NCI-H82 (cell line): ENCODE measurements at places on chromosomes 6 and 20.
A peak's percentile ranks its signal among the peaks of the same experiment; 100 is the strongest.

- DNase-seq: no peak
Observed at GRCh38 chr6:98124171-98124570, 710.2 kb upstream of the POU3F2 start.

GRCh38 chr20:54535746-54536145, 60.4 kb downstream of the DOK5 start:
- DNase-seq: no peak

DNA sequence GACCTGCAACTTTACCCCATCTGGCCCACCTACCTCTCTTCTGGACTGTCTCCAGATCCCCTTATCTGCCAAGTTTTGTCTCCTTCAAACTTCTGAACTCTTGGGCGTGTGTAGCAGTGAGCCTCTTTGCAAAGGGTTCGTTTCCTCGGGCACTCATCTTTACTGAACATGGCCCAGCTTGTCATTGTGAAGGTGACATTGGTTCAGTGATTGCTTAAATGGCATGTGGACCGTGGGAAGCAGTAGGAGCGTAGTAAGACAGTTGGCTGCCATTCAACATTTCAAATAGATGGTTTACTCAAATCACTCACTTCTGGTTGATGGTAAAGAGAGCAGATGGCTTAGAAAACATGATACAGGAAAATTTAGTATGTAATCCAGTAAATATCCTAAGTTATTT, 34.8 kb upstream of the KIF25 start:
- no peak for DNase-seq

GRCh38 chr6:26197933-26198721, 110.9 kb downstream of the HFE start:
- DNase-seq: peak; percentile 89

DNA sequence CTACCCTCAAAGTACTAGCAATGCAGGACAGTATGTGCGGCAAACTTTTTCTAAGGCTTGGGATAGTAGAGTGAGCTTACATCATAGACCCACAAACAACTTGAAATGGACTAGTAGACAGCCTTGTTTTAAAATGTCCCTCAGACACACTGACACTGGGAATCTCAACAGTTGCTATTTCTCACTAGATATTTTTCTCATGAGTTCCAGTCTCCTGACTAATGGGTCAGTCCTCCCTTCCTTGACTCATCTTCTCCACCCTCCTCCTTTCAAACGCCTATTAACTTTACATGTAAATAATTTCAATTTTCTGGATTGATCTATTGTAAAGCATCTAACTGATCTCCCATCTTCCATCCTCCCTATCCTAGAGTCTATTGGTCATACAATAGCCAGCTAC, 308.3 kb upstream of the PREP start:
- no peak for DNase-seq

DNA sequence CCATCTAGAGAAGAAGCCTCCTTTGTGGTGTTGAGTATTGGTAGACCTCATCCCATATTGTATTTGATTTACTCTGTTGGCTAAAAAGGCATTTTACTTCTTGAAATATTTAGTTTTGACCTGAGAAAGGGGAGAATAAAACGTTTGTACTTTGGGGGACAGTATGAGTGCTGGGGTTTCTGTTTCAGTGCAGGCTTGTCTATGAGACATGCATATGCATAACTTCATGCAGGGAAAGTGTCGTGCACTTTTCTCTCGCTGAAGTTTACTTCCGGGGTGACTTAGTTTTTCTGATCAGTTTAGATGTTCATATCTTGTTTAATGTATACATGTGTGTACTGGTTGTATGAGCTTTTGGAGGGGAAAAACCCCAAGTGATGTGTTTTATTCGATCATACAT, 59.5 kb downstream of the UTRN start:
- DNase-seq: no peak

DNA sequence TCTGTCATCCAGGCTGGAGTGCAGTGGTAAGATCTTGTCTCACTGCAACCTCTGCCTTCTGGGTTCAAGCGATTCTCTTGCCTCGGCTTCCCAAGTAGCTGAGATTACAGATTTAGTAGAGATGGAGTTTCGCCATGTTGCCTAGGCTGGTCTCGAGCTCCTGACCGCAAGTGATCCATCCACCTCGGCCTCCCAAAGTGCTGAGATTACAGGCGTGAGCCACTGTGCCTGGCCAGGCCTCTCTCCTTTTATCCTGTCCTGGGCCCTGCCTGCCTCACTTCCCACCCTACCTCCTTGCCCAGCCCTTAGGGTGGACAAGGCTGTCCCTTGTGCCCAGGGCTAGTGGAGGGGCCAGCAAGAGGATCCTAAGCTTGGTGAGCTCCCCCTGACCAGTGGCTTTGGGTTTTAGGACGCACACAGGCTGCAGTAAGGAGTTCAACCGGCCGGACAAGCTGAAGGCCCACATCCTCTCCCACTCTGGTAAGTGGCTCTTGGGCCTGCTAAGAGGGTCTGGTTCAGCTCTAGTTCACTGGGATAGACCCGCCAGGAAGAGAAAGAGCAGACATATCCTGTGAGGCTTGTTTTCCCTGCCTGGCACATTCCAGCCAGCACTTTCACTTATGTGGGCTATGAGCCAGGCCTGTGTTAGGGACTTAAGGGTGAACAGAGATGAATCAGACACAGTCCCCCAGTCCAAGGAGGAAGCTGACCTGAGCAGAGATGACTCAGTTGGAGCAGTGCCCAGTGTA, 21.9 kb upstream of the CHMP4B start:
- no peak for DNase-seq

DNA sequence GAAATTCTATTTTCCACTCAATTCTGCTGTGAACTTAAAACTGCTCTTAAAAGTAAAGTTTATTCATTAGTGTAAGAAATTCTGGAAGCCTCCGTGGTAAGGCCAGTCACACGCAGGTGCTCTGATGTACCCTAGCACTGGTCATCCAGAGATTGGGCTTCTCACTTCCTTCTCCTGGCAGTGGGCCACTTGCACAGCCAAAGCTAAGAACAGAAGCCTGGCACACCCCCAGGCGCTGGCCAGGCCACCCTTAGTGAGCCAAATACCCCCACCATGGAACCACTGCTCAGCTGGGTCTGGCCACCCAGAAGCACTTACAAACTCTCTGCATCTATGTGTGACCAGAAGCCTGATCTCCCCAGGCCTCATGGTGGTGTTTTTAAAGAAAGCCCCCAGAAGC, 35.3 kb upstream of the ARFGEF2 start:
- no peak for DNase-seq

GRCh38 chr6:68158256-68158655, 476.8 kb upstream of the ADGRB3 start:
- DNase-seq: no peak

- DNase-seq: no peak
Observed at GRCh38 chr6:69285054-69285453, 511.8 kb downstream of the LMBRD1 start.

DNA sequence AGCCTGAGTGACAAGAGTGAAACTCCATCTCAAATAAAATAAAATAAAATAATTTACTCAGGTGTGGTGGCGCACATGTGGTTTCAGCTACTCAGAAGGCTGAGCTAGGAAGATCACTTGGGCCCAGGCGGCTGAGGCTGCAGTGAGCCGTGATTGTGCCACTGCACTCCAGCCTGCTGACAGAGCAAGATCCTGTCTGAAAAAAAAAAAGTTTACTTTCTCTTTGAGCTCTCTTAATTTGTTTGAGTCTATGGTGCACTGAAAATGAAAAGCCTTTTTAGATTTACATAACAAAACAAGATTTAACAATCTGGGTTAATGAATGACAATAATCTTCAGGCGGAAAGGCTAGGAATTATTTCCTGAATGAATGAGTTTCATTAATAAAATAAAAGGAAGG, 23.3 kb upstream of the NHSL1 start:
- no peak for DNase-seq

DNA sequence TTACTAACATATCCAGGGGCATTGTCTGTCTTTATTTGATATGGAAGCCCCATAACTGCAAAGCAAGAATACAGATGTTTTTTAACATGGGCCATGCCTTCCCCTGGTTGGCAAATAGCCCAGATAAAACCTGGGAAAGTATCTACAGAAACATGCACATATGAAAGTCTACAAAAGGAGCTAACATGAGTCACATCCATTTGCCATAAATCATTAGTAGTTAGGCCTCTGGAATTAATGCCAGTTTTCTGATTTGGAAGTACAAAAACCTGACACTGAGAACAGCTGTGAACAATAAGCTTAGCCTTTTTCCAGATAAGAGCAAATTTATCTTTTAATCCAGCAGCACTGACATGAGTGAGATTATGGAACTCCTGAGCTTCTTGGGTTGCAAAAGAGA, 418.0 kb upstream of the IMPG1 start:
- DNase-seq: peak; percentile 27

- peak; percentile 49 for DNase-seq
Observed at GRCh38 chr6:105200133-105200730, 20.4 kb upstream of the POPDC3 start.

DNA sequence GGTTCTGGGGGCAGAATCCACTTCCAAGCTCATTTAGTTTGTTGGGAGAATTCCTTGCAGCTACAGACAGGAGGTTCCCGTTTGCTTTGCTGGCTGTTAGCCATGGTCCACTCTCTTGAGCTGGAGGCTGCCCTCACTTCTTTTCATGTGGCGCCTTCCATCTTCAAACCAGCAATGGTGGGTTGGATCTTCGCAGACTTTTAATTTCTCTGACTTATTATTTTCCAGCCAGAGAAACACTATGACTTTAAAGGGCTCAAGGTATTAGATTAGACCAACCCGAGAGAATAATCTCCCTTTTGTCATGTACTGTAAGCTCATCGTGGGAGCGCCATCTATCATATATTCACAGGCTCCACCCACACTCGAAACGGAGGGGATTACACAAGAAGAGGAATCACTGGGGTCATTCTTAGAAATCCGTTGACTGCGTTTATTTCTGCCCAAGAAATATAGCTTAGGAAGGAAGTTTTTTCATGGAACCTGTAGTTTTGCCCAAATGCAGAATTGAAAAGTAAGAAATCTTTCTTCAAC, 38.9 kb downstream of the SAMD5 start:
- DNase-seq: no peak

DNA sequence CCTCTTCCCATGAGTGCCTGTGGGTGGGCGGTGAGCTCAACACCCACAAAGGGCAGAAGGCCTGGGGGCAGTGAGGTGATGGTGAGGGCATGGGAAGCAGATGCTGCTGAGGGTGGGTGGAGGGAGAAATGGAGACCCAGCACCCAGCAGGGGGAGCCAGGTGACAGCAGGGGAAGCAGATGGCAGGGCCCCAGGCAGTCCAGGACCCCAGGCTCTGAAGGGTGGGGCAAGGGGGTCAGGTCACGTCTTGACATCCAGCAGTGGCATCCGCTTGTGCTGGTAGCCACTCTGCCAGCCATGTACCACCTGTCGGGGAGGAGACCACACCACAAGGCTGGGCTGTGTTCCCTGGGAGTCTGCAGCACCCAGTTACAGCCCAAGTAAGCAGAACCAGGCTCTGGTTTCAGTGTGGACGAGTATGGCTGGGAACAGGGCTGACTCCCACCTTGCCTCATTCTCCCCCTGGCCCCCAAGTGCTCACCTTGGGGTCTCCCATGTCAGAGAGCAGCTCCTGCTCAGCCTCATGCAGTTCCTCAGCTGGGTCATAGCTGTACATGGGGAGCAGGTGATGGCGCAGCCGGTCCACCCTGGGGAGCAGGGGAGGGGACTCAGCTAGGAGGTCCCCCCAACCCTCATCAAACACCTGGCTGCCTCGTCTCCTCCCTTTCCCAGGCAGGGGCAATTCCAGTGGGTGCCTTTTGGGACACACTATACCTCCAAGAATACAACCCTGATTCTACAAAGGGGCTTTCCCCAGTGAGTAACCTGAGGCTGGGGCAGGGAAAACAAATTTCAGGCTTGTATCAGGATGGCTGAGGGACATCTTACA, 2.0 kb downstream of the SMIM29 start:
- DNase-seq: peak; percentile 95

- no peak for DNase-seq
Observed at GRCh38 chr6:5899216-5900045, 107.3 kb downstream of the NRN1 start.

DNA sequence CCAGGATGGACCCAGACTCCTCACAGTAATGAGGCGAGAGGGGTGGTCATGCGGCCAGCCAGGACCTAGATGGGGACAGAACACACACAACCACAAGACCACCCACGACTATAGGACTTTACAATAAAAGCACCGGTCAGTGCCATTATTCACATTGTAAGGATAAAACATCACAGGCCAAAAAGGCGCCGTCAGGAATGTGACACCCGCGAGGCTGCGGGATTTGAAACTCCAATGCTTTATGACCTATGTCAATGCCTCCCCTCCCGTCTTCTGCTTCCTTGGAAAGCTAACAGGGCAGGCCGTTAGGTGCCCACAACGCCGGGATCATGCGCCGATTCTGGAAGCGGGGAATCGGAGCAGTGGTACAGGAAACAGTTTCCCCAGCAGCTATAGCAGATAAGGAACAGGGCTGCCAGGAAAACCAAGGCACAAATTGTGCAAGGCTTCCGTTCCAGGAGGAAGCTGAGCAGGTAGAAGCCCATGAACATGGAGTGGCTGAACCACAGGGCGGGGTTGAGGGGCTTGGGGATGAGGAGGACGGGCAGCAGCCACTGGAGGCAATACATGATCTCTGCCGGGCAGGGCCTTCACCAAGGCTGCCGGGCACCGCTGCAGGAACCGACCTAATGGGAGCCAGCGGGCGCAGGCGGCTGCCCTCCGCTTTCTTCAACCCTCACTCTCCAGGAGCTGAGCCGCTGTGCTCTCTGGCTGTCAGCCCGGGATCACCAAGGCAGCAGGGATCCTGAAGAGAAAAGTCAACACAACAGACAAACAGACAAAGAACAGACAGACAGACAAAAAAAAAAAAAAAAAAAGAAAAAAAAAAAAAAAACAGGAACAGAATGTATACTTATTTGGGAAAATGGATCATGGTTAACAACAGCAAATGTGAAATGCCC, 2.2 kb upstream of the NNAT start:
- DNase-seq: no peak

- no peak for DNase-seq
Observed at GRCh38 chr20:23042270-23042669, 7.2 kb downstream of the SSTR4 start.

- DNase-seq: peak; percentile 2
Observed at GRCh38 chr6:80607811-80608391, 501.4 kb downstream of the BCKDHB start.

GRCh38 chr6:34275128-34275804, 26.5 kb upstream of the SMIM29 start:
- DNase-seq: no peak

GRCh38 chr6:138592749-138593123, 93.4 kb upstream of the NHSL1 start:
- DNase-seq: no peak

GRCh38 chr6:147195510-147195909, 8.7 kb upstream of the STXBP5 start:
- DNase-seq: no peak

GRCh38 chr6:37129566-37129965, 40.4 kb upstream of the PIM1 start:
- no peak for DNase-seq

DNA sequence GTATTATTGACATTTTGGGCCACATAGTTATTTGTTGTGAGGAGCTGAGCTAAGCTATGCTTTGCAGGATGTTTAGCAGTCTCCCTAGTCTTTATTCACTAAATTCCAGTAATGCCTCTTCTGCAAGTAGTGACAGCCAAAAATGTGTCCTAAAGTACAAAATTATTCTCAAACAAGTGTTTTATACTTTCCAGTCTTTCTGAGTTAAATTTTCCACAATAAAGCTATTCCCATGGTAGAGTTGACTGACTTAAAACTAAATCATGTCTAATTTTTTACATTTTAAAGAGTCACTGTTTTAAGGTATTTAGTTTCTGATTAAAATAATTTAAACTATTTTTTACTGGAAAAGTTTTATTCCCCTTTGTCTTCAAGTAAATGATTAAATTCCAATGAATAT, 717.8 kb upstream of the HS3ST5 start:
- DNase-seq: no peak

- peak; percentile 43 for DNase-seq
Observed at GRCh38 chr6:141210901-141211300, 921.8 kb upstream of the GJE1 start.
